ENCODE measurements at places on chromosomes 12 and 14.

- no peak for DNase-seq
Measured at GRCh38 chr12:126337556-126338441, 1272.6 kb downstream of the AACS start.

DNA sequence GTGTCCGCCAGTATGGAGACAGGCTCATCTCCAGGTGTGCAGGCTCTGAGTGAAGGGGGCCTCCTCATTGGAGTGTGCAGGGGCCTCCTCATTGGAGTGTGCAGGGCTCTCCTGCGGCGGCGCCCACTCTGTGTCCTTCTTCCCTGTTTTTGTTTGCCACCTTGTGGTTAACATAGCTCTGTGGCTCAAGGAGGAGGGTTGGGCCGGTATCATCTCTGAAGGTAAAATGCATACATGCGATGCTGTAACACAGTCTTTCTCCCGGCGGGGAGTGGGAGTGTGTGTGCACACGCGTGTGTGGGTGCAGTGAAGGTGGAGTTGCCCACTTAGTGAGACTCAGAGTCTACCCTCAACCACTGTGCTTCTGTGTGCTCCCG lies 429.4 kb downstream of the ZFP36L1 start:
- no peak for DNase-seq

DNA sequence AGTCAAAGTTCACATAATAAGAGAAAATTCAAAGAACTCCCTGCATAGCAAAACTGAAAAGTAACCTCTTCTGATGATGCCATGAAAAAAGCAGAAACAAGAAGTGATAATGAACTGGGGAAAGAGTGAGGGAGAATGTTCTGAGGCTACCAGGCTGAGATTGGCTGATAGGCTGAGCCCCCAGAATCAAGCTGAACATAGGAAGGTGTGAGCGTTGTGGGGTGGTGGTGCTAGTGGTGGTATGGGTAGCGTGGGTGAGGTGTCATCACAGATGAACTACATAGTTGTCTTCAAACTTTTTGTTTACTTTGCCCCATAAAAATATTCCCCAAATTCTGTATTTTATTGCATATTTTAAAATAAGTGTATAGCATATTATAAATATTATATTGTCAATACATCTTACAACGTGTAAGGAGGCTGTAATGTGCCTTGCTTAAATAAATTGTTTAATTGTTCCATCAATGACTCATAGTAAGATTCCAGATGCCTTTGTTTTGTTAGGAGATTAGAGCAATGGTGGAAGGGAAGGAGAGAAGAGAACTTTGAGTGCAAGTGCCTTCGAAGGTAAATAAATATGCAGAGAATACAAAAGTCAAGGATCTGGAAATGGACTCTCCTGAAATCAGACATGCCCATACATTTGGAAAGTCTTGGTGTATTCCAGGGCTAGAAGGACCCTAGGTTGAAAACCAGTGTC lies 15.8 kb upstream of the CFAP54 start:
- no peak for DNase-seq

DNA sequence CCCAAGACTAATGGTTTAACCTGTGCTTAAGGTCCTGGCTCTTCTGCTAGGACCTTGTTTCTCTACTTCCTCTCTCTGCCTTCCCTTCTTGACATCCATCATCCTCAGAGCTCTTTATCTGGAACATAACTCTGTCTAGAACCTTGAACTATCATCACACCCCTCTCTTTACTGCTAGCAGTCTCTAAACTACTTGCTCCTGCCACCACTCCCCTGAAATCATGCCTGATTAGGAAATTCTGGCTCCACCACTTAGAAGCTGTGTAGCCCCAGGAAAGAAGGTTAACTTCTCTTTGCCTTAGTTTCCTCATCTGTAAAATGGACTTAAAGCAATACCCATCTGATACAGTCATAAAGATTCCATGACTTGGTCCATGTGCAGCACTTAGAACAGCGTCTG lies 9.1 kb downstream of the SLC38A1 start:
- DNase-seq, result no peak

DNA sequence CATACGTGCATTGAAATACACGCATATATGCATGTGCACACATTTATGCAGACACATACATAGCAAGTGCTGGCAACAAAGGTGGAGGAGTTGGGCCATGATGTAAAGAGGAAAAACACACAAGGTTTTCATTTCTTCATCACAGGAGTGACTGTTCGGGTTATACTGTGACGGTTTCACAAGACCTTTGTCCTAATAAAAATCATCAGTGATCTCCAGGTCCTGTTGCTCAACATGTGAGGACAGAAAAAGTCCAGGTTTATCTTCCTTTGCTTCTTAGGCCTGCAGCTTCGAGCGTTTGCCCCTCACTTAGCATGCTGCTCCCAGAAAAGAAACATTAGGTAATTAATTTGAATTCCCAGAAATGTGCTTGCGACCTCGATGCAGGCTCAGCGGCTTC lies 1260.0 kb upstream of the TMEM132C start:
- DNase-seq, result no peak

DNA sequence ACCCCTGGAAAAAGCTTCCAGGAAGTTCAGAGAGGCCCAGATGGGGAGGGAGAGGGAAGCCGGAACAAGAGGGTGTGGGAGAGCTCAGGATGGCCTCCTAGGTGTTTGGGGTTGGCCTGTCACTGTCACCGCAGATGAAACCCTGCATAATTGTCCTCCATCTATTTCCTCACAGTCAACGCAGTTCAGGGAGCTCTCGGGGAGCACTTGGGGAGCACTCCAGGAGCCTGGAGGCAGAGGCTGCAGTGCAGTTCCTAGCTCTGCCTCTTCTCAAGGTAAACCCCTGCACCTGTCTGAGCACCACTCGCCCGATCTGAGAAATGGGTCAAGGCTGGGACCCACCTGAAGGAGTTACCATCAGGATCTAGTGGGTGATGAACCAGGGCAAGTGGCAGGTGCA lies 194.6 kb upstream of the LHX5 start:
- no peak for DNase-seq

DNA sequence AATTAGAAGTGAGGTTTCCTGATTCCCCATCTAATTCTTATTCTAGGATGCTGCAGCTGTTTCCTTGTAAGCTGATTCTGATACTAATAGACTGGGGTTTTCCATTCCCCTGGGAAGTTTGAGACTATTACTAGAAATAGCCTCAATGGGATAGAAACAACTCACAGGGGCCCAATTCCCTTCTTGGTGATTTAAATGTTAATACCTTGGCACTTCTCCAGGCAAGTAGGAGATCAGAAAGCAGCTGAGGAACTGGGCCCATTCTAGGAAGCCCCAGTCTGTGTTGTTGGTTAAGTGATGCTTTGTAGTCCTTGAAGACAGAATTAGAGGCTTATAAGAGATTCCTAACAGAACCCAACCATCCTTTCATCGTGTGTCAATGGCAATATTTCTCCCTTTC lies 407.0 kb upstream of the SEL1L start:
- DNase-seq, result no peak

GRCh38 chr12:40137252-40137651 lies 31.4 kb upstream of the SLC2A13 start:
- DNase-seq, result no peak

DNA sequence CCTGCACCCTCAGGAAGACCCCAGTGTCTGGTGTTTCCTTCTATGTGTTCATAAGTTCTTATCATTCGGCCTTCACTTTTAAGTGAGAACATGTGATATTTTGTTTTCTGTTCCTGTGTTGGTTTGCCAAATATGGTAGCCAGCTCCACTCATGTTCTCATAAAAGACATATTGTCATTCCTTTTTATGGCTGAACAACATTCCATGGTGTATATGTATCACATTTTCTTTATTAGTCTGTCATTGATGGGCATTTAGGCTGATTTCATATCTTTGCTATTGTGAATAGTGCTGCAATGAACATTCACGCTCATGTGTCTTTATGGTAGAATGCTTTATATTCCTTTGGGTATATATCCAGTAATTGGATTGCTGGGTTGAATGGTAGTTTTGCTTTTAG lies 645.1 kb downstream of the SLC16A7 start:
- DNase-seq, result no peak

DNA sequence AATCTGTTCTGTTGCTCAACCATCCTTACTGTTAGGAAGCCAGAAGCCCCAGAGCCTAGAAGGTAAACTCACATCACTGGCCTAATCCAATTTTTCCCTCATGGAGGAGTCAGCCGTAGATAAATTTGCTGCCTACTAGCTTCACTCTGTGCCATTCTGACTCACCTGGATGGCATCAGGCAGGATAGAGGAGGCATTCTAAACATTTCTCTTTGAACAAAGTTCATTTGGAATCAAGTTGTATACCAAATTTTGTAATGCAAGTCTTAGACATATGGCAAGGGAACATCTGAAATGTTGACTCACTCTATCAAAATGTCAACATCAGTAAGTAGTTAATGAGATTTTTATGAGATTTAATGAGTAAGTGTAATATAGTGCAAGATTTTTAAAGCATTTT lies 13.6 kb upstream of the TBC1D30 start:
- no peak for DNase-seq

DNA sequence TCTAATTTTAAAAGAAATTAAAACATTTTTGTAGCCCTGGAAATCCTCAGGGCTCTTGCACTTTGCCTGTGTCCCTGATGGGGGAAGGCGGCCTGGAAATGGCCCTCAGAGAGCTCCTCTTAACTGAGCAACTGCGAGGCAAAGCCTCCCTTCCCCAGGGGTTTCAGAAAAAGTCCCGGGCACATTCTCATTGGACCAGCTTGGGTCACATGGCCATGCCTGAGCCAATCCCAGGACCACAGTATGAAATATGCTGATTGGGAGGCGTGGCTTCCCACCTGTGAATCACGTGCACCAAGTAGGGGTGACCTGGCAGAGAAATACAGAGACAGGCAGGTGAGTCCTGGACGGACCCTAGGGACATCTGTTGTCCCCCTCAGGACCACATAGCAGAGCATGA lies 90.4 kb upstream of the SFSWAP start:
- DNase-seq, result no peak

DNA sequence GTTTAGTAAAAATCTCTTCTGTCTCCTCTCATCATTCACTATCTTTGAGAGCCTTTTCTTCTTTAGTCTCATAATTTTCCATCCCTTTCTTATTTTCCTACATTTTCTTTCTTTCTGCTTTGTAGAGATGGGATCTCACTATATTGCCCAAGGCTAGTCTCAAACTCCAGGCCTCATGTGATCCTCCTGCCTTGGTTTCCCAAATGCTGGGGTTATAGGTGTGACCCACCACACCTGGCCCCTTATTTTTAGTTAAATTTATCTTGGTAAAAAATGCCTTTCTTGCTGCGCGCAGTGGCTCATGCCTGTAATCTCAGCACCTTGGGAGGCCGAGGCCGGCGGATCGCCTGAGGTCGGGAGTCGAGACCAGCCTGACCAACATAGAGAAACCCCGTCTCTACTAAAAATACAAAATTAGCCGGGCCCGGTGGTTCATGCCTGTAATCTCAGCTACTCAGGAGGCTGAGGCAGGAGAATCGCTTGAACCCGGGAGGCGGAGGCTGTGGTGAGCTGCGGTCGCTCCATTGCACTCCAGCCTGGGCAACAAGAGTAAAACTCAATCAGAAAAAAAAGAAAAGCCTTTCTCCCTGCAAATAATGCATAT lies 996 bp downstream of the SLC2A3 start:
- DNase-seq, result no peak

DNA sequence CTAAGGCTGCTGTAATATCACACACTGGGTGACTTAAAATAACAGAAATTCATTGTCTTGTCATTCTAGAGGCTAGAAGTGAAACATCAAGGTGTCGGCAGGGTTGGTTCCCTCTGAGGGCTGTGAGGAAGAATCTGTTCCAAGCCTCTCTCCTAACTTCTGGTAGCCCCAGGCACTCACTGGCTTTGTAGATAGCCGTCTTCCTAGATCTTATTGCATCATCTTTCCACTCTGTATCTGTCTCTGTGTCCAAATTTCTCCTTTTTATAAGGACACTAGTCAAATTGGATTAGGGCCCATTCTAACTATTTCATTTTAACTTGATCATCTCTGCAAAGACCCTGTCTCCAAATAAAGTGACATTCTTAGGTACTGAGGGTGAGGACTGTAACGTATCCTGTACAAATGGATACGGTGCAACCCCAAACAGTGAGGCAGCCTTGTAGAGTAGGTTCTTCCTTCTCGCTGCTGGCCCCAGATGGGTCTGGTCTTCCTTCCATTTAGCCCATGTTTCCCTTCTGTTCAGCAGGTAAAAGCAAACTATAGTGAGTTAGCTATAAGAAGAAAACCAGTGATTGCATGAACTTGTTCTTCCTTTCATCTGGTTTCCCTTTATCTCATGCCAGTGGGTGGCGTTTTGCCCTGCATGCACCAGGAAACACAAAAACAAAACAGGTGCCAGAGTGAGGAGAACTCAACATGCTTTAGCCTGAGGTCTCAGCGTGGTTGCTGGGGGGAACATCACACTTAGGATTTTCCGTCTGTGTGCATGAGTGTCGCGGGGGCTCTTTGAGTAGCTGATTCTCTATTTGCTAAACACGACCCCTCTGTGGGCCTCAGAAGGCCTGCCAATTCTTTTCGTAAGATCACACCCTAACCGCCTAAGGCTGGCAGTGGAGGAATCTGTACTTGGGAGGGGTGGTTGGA lies 19.5 kb downstream of the TTC9 start:
- DNase-seq, result no peak

DNA sequence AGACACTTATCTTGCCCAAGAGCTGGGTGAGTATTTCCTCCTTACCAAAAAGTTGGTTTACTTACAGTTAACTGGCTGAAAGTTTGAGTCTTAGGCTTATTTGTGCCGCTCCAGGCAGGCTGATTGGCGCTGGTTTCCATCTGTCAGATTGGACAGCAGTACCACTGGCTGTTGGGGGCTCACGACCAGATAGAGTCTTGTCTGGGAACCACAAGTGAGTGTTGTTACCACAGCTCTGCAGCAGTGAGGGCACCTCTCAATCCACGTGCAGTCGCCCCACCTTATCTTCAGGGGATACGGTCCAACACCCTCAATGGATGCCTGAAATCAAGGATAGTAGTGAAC lies 58.9 kb downstream of the DDX51 start:
- DNase-seq, result no peak

GRCh38 chr12:10027721-10028120 lies 2.8 kb upstream of the CLEC9A start:
- DNase-seq, result no peak

DNA sequence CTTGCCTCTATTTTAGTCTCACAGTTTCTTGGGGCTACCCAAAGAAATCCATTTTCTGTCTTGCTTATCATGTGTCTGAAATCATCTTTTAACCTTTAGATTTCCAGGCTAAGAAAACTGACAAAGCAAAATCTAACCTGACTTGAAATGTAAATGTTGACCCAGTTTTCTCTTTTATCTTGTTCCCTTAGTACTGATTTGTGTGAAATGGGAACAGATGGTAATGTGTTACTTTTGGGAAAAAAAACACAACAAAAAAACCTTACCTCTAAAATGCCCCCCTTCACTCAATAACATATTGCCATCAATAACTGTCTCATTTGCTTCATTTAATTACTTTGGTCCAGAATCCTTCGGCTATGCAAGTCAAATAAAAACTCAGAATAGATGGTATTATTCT lies 383.2 kb upstream of the DCN start:
- no peak for DNase-seq

GRCh38 chr14:47929334-47929733 lies 253.9 kb upstream of the MDGA2 start:
- DNase-seq, result no peak

All from stimulated activated CD4-positive, alpha-beta T cell treated with anti-CD3 and anti-CD28 coated beads, Interleukin-4, amount 100 ng/mL, for 48 hours (primary cell).